ENCODE measurements at places on chromosomes 3 and 15. TPM values are rescaled to one million over a fixed set of nuclear protein-coding genes. Genes with fewer than 3 reads are reported as not detected.
A peak's percentile ranks its signal among the peaks of the same experiment; 100 is the strongest.

DNA sequence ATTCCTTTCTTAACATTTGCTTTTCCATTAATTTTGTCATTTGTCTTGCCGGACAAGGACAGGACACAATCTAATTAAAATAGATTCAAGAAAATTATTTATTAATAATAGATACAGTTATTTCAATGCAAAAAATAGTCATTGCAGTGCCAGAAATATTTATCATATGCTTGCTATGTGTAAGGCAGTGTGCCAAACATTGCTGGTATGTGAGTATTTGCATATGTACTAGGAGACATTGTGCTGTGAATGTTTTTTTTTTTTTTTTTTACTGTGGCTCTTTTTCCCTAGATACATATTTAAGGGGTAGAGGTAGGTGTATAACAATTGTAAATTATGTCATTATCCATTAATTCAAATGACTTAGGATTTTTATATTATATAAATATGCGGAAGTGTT, 23.3 kb downstream of the SPRED1 start:
- no peak for DNase-seq

DNA sequence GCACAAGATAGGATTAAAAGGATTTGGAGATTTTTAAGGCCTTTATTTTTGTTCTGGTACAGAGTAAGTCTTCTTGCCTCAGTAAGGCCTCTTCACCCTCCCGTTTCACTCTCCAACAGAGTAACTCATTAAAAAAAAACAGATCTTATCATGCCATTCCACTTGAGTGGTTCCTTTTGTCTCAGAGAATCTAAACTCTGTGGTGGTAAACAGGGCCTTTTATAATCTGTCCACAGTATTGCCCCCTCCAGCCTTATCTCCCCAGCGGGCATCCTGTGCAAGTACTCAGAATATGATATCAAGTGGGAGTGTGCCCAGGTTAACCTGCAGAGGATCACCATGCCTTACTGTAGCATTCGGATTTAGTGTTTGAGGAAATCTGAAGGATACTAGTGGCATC, 20.3 kb upstream of the ATOSA start:
- no peak for DNase-seq

- DNase-seq, result no peak
These were observed 200.6 kb downstream of the EDEM1 start for GRCh38 chr3:5388091-5388490.

GRCh38 chr3:142296507-142296906, 71.1 kb upstream of the GK5 start:
- DNase-seq, result no peak

DNA sequence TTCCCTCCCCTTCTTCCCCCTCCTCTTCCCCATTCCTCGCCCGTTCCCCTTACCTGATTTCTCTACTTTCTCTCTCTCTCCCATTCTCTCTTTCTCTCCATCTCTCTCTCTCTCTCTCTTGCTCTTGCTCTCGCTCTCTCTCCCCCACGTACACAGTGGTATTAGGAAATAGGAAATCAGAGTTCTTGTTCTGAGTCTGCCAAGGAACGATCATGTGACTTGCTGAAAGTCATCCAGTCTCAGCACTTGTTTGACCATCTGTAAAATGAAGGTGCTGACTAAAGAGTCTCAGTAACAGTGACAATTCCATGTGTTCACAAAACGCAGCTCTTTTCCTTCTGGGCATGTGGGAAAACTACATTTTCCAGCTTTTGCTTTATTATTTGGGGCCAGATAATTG, 445.0 kb upstream of the TGFBR2 start:
- DNase-seq, result no peak

- DNase-seq, result peak; percentile 16
These were observed 221.0 kb upstream of the TPM1 start for GRCh38 chr15:62821384-62822131.

- DNase-seq, result no peak
These were observed 240.0 kb upstream of the CFAP20DC start for GRCh38 chr3:59289831-59290230.

DNA sequence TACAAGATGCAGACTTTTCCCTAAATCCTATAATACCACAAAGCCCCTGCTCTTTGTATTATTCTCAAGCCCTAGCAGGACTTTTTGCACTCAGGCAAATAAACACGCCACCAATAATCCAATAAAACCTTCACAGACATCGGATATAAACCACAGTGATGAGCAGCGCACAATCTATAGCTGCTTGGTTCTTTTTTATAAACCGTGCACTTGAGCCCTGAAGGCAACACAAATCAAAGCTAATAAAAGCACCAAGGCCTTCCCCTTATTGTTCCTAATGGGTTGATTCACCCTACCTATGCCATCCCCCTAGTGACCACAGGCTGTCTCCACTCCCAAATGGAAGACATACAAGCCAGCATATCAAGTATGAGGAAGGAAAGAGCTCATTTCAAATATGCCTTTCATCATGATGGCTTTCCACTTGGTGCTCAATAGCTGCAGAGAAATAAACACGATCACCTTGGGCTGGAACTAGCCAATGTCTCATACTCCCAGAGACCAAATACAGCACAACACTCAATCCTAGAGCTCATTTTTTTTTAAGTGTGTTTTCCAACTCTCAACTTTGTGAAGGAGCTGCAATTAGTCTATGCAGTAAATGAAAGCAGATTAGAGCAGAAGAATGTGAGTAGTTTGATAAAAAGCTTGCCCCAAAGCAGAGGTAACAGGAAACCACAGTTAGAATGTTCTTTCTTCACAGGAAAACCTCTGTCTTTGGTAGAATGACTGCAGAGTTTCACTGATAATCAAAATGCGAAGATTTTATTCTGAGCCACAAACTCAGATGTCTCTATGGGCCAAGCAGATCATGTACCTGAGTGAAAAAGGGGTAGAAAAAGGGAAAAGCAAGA, 573.9 kb downstream of the AGBL1 start:
- DNase-seq, result no peak

DNA sequence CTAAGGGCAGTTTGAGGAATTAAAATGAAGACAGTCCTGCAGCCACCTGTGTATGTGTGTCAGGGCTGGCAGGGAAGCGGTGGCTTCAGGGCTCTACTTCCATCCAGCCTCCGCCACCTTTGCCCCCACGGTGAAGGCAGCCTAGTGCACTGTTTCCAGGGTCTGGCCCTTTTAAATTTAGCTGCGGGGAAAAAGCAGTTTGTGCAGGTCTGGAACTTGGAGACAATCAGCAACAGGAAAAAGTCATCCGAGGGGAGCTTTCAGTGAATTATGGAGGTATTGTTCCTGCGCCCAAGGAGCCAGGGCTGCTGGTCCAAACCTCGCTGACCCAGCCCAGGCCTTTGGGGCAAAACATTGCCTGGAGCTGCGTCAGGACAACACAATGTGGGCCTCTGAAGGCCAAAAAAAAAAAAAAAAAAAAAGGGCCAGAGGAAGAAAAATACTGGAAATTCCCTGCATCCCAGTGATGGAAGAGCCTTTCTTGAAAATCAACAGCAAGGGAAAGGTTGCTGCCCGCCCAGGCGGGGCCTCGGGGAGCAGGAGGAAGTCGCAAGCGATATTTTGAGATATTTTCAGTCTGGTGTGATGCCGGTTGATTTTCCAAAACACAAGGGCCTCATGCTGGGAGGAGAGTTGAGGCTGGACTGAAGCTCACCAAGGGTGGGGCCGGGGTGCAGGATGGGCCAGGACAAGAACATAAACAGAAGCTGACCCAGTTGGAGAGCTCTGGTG, 25.5 kb upstream of the FGD5 start:
- no peak for DNase-seq

- no peak for DNase-seq
These were observed 14.1 kb downstream of the CCDC33 start for GRCh38 chr15:74250266-74250665.

- no peak for DNase-seq
These were observed 93.2 kb downstream of the ATP11B start for GRCh38 chr3:182886497-182886896.

TMC3 gene
- 0.12 TPM for polyA plus RNA-seq

EFHB gene
- 1.5 TPM for polyA plus RNA-seq

Data from right renal pelvis (tissue), 4 donors.